ENCODE measurements at places on chromosomes 2 and 18.

DNA sequence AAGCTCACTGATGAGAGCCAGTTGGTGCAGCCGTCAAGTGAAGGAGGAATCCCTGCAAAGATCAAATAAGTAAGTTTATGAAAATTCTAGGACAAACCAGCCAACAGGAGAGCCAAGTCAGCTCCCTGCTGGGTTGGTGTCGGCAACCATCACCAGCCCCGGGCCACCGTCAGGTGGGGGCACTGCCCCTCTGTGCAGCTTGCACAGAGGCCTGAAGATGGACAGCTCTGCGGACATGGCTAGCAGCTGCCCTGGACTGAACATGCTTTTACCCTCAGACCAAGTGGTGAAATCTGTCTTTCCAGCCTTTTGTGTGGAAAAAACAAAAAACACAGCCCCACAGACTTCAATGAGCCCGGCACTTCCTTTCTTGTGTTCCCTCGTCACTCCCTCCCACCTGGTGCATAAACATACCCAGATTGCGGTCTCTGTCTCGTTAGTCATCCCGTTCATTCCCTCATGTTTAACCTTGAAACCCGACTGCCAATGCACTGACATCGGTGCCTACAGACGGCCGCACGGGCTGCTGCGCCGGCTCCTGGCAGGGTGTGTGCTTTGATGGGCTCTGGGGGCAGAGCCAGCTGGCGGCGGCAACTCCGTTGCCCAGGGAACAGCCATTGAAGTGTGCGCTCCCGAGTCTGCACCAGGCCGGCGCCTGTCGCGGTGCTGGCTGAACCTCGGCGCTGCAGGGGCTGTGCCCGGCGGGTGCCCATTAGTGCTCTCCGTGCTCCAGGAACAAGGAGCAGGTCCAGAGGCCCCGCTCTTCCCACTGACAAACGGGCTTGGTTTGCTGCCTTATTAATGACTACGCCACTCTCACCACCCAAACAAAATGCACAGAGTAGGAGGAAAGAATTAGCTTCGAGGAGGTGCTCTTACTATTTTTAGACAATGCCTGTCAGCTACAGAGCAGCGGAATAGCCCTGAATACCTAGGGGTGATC, 95.3 kb downstream of the EIPR1 start:
- no peak for DNase-seq

GRCh38 chr2:232230560-232230959, 148.0 kb upstream of the ALPP start:
- peak; percentile 1 for DNase-seq

- no peak for DNase-seq
Measured at GRCh38 chr18:79770501-79770815, 27.3 kb upstream of the KCNG2 start.

DNA sequence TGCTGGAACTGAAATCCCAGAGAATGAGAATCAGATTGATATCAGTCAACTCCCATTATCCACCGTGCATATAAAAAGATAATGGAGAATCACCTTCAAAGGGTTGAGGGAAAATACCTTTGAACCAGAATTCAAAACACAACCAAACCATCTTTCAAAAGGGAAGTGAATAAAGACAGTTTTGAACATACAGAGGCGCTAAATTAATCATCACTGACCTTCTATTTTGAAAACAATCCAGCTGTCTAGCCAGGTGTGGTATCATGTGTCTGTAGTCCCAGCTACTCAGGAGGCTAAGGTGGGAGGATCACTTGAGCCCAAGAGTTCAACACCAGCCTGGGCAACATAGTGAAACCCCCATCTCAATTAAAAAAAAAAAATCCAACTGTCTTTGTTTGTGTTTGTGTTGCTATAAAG, 63.6 kb downstream of the TRABD2A start:
- no peak for DNase-seq

GRCh38 chr2:177338177-177338721, 54.3 kb upstream of the AGPS start:
- DNase-seq = no peak

- no peak for DNase-seq
Measured at GRCh38 chr2:65605058-65605742, 172.8 kb upstream of the SPRED2 start.

DNA sequence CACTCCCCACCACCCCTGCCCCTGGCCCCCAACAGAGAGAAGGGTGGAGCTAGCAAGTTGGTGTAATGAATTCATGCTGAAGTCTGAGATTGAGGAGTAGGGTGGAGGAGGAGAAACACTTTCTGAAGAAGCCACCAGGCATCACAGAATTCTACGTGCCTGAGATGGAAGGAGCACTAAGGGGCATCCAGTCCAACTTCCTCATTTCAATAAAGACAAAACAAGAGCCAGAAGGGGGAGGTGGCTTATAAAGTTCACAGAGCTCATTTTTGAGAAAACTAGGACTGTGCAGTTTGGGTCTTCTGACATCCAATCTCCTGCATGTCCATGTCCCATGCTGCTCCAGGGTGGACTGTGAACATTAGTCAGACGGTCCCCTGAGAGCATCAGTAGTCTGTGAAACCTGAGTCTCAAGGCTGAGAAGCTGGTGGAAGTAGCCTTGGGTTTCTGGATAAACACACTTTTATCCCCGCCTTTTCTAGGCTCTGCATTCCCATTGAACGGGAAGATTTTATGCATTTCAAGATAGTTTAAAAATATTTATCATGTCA, 77.7 kb downstream of the TRIM43 start:
- no peak for DNase-seq

GRCh38 chr2:10465910-10466309, 17.8 kb upstream of the ODC1 start:
- no peak for DNase-seq

- DNase-seq = no peak
Measured at GRCh38 chr2:220857368-220857767, 714.7 kb downstream of the EPHA4 start.

DNA sequence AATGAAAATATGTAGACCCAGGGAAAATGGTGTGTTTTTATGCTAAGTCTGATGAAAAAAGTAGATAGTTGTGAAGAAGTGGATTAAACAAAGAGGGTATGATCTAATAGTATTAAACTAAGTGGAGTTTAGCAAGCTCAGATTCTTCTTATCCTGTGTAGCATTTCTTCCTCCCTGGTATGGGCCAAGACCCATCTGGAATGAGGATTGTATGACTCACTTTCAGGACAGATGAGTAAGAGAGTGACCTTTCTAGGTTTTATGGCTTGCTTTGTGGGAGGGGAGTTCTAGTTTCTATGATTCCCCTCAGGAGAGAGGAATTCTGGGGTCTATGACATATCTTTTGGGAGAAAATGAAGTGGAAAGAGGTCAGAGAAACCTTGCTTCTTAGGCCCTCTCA, 550.1 kb downstream of the SPAG16 start:
- DNase-seq = no peak

- DNase-seq = no peak
Measured at GRCh38 chr2:120229341-120229740, 6.1 kb upstream of the TMEM185B start.

- no peak for DNase-seq
Measured at GRCh38 chr2:191693778-191694177, 15.8 kb downstream of the NABP1 start.

DNA sequence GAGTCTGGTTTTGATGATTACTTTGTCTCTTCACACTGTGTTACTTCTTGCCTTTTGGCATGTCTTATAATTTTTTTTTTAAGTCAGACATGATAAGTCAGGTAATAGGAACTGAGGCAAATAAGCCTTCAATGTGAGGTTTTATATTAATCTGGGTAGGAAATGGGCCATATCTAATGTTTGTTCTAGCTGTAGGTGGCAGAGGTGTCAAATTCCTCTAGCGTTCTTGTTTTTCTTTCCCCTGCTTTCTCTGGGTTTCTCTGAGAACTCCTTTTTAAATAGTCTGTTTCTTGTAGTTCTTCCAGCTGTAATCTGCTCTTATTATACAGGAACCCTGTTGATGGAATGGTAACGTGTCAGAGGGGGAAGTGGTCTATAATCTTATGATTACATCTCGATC, 5.7 kb downstream of the SP140 start:
- no peak for DNase-seq

- no peak for DNase-seq
Measured at GRCh38 chr2:30820381-30821055, 13.3 kb upstream of the CAPN13 start.

GRCh38 chr2:96912346-96913116, 42.7 kb upstream of the SEMA4C start:
- no peak for DNase-seq

DNA sequence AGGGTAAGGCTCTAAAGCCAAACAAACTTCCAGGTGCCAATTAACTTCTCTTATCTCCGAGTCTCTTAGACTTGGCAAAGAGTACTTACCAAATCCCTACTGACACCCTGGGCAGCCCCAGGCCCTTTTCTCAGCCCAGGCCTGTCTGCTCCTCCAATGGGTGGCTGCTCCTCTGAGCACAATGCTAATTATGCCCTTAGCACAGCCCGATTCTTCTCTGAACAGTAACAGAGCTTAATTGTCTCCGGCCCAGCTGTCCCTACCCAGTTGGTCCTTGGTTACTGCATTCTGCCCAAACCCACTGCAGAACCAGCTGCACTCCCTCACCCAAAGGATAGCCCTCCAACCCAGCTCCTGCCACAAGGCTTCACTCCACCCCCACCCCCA, 110.3 kb downstream of the SMAD7 start:
- DNase-seq = no peak

- DNase-seq = no peak
Measured at GRCh38 chr2:207180741-207181140, 15.0 kb upstream of the KLF7 start.

DNA sequence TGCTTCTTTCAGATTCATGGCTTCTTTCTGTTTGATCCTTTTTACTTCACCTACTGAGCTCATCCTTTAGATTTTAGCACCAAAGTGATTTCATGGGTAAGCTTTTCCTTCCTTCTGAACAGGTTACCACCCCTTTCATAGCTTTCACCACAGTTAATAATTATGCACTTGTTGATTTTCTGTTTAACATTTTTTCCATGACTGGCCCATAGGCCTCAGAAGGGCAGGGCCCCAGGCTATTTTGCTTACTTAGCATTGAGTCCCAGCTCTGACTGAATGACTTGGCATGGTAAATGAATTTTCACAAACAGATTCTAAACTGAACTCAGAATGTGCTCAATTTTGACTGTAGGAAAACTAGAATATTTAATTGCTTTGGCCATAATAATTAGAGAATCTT, 177.0 kb downstream of the GCA start:
- no peak for DNase-seq

Data from NCI-H1930 (cell line).